ENCODE measurements at places on chromosomes 7 and 10. TPM values are rescaled to one million over a fixed set of nuclear protein-coding genes. Genes with fewer than 3 reads are reported as not detected.
A peak's percentile ranks its signal among the peaks of the same experiment; 100 is the strongest.

GRCh38 chr10:70478191-70479164, at the start of gene PALD1:
Gene PALD1, plus strand, starts transcription at chr10:70478767. Its CDS starts 47,185 bp downstream, at chr10:70525952.
- H3K27ac ChIP-seq, result no peak within 1 kb of the TSS
- no peaks in the 10 kb centered on the region for H3K36me3 ChIP-seq
- peak; percentile 48 for DNase-seq

- no peak overlapping the region for H3K27ac ChIP-seq
- no peak overlapping the region for H3K4me3 ChIP-seq
- H3K36me3 ChIP-seq, result no peaks in the 10 kb centered on the region
- peaks cover 72% of the 10 kb centered on the region for H3K27me3 ChIP-seq
These were observed 134.3 kb upstream of the PFKP start for GRCh38 chr10:2933071-2933470.

DNA sequence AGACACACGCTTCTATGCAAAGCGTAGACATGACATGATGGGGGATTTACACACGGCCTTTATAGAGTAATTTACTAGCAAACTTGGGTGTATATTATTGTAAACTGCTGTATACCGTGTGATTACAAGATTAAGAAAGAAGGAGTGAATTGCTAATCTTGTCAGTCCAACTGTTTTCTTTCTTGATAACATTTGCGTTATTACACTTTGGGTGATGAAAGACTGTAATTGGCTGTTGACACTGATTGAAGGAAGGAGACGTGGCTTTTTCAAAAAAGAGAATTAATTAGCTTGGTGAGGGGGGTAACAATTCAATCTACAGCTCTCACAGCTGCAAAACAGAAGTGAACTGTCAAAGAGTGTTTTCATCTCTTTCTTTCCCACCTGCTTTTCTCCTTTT, 32.7 kb downstream of the SLC35B4 start:
- no peak overlapping the region for H3K4me3 ChIP-seq
- H3K4me1 ChIP-seq, result no peaks in the 10 kb centered on the region
- H3K27ac ChIP-seq, result no peak overlapping the region
- no peaks in the 10 kb centered on the region for H3K36me3 ChIP-seq

- H3K27ac ChIP-seq, result no peak overlapping the region
- no peaks in the 10 kb centered on the region for H3K36me3 ChIP-seq
- no peak overlapping the region for H3K4me3 ChIP-seq
- H3K4me1 ChIP-seq, result no peaks in the 10 kb centered on the region
- DNase-seq, result no peak
These were observed 34.6 kb upstream of the BTRC start for GRCh38 chr10:101319241-101319915.

CDHR3 gene
- total RNA-seq, result 0.19 TPM

GPR146 gene
- 0.27 TPM for total RNA-seq

ANKRD61 gene
- total RNA-seq, result 0.42 TPM

All from MCF 10A (cell line).